ENCODE measurements at places on chromosomes 1 and 21.

DNA sequence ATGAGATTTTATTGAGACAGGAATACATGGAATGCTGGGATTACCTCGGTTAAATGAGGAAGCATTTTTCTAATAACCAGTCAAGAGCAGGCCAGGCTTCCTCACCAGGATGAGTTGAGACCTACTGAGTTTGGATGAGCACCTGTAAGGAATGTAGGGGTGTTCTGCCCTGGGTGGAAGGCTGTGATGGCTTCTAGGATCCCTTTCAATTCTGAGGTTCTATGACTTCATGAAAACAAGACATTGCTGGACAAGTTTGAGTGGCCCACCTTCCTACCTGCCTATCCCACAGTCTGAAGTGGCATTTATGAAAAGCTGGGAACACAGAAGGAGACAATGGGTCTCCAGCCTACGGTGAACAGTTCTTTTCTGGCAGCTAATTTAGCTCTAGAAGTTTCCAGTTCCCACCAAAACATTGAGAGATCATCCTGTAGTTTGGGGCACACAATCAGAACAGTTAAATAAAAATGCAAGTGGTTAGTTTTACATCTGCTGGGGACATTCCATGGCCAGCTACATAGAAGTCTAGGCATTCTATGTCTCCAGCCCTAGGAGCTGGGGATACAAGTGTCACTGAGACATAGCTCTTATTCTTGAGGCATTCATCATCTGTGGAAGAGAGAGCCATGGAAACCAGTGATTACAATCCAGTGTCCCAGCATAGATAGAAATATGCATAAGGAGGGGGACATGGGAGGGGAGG lies 51.3 kb upstream of the TSPAN2 start:
- DNase-seq: no peak

- DNase-seq: no peak
Observed at GRCh38 chr1:15452866-15453571, 3.5 kb upstream of the CELA2A start.

- no peak for DNase-seq
Observed at GRCh38 chr1:18530587-18531502, 50.1 kb downstream of the KLHDC7A start.

GRCh38 chr1:228866468-228866867 lies 131.2 kb downstream of the RHOU start:
- DNase-seq: no peak

DNA sequence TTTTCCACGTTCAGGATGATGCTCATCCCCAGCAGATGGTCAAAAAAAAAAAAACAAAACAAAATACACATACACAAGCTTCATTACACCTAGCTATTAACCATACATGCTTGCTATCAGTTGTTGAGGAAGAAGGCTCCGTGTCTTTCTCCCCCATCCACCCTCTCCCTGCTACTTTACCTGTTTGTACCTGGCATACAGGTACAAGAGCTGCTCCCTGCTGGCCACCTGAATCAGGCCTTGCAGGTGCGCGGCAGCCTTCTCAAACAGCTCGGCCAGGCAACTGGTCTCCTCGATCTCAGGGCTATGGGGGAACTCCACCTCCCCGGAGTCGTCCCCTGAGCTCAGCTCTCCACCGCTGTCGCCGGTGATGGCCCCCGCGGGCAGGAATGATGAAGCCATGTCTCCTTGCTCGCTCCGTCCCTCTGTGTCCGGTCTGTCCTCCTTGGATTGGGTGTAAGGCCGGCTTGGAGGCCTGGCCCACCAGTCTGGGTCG lies 464 bp downstream of the ACBD6 start:
- DNase-seq: no peak

DNA sequence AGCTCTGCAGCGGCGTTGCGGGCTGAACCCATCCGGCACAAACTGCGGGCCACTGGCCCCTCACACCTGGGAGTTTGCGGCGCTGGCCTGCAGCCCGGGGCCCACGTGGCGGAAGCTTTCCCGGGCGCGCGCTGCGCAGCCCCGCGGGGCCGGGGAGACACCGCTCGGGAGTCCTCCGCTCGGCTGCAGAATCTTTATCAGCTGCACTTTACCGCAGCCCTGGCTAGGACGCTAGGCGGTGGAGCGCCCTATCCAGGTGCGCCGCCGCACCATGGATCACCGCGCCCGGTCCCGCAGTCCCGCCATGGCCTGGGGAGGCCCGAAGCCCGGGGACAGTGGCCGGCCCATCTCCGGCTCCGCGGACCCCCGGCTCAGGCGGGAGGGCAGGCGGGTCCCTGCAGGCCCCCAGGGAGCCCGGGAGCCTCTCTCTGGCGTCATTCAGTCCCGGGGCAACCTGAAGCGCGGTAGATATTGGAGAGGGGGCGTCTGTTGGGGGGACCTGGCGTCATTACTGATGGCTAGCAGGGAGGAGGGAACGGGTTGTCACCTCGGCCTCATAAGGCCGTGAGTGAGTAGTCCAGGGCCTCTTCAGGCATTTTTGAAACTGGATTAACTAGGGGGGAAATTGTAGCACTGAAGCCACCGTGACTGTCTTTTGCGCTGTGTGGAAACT lies 5.7 kb upstream of the OLIG2 start:
- DNase-seq: no peak

DNA sequence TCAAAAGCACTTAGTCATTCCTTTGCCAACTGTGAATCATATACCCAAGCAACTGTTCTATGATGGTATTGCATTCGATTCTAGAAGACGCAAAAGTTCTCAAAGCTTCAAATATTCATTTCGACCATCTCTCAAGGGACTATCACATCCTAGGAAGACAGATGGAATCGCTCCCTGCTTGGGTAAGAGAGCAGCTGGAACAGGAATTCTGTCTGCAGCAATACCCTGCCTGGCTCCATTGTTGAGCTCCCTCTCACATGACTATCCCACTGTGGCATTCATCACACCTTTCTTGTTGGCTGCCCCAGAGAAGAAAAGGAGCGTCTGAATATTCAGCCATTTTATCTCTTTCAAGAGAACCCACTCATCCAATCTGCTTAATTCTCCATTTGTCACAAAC lies 397.7 kb downstream of the NTNG1 start:
- DNase-seq: no peak

GRCh38 chr1:31768939-31769704 lies 5.0 kb upstream of the ADGRB2 start:
- DNase-seq: no peak

GRCh38 chr1:19289244-19289643 lies 674 bp upstream of the AKR7A3 start:
- no peak for DNase-seq

GRCh38 chr21:32578107-32578691 lies 7.1 kb downstream of the TCP10L start:
- peak; percentile 8 for DNase-seq

- no peak for DNase-seq
Observed at GRCh38 chr1:245169376-245169775, 14.6 kb downstream of the KIF26B start.

DNA sequence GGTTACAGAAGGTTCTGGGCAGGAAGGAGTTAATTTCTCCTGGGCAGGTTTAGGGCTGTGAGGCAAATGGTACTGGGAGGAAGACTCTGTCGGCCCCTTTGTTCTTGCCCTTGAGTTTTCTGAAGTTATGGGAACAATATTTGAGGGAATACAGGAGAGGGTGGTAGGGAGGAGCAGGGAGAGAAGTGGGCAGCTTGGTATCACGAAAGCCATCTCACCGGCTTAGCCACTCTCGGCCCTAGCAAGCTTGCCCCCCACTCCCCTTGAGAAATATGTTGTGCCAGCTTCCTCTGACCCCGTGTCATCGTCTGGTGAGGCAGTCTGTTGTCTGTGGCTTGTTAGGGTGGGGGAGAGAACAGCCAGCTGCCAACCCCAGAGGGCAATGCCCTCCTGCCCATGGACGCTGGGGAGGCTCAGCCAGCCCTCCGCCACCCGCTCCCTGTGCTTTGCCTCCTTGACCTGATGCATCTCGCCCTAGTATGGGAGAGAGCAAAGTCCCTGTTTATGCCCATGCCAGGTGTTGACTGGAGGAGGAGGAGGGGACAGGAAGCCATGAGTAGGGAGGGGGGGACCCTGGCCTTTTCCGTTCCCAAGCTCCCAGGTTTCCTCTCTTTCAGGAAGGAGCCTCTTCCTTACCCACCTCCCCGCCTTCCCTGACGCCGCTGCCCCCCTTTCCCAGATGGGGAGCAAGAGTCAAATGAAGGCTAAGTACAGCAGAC lies 1.2 kb downstream of the EFNA1 start:
- DNase-seq: no peak

- DNase-seq: no peak
Observed at GRCh38 chr1:3067301-3067670, 1.7 kb upstream of the PRDM16 start.

- no peak for DNase-seq
Observed at GRCh38 chr1:157450106-157450505, 102.2 kb downstream of the FCRL5 start.

- DNase-seq: peak; percentile 79
Observed at GRCh38 chr1:225454733-225455132, 26.9 kb upstream of the LBR start.

DNA sequence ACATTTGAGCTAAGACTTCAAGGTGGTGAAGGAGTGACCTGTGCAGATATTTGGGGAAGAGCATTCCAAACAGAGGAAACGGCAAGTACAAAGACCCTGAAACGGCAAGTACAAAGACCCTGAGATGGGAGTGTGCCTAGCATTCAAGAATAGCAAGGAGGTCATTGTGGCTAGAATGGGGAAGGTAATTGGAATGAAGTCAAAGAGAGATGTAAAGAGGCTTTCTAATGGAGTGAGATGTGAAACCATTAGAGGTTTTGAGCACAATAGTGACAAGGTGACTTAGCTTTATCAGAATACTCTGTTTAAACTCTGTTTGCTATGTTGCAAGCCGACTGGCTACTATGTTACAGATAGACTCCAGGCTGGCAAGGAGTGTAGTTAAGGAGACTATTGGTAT lies 4.4 kb downstream of the CDC7 start:
- DNase-seq: no peak

- no peak for DNase-seq
Observed at GRCh38 chr1:77614037-77614436, 68.4 kb downstream of the ZZZ3 start.

DNA sequence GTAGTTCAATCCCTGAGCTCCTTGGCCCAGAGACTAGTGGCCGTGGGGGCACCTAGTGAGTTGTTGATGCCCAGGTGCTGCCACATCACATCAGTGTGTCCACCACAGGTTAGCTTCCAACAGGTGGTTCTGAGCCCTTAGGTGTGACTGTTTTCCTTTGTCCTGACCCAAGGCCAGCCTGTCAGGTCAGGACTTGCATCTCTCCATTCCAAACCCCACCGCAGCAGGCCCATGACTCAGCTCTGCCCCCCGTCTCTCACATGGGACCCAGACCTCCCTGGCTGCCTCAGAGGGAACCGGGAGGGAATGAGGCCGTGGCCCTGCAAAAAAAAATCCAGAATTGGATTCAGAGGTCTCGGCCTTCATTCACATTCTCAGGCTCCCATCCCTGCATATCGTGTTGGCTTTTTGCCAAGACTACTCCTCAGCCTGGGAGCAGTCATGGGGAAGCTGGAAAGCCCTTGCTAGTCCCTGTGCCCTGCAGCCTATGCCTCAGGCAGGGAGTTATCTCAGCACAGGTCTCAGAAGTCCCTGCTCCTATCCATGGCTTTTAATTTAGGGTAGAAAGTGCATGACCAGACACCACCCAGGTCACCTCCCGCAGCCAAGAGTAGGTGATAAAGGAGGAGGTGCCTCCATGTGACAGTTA lies 7.2 kb downstream of the INAVA start:
- DNase-seq: no peak

GRCh38 chr21:39020751-39021477 lies 162.3 kb downstream of the PSMG1 start:
- DNase-seq: no peak

GRCh38 chr1:37845786-37846185 lies 13.6 kb downstream of the MTF1 start:
- no peak for DNase-seq

DNA sequence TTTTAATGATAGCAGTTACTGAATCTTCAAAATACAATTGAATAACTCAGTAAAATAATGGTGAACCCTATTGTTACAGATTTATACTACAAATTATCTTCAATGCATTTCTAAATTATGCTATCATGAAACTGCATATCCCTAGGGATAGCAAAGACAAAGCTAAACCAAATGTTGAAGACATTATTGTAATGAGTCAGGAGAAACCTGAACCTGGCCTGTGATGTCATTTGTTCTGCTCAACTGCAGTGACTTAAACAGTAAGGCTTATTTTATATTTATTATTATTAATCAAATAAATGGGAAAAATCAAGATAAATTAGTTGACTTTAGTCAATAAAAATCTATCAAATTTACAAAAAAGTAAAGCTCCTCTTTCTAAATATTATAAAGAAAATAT lies 100.3 kb downstream of the UCHL5 start:
- DNase-seq: no peak

- no peak for DNase-seq
Observed at GRCh38 chr21:27423038-27423437, 456.1 kb upstream of the ADAMTS5 start.
